ENCODE measurements at places on chromosomes 13 and 19.

GRCh38 chr19:35738887-35739229 is 3.4 kb downstream of the IGFLR1 start:
- DNase-seq, result no peak

- no peak for DNase-seq
Measured at GRCh38 chr13:70520275-70521036, 412.2 kb upstream of the KLHL1 start.

DNA sequence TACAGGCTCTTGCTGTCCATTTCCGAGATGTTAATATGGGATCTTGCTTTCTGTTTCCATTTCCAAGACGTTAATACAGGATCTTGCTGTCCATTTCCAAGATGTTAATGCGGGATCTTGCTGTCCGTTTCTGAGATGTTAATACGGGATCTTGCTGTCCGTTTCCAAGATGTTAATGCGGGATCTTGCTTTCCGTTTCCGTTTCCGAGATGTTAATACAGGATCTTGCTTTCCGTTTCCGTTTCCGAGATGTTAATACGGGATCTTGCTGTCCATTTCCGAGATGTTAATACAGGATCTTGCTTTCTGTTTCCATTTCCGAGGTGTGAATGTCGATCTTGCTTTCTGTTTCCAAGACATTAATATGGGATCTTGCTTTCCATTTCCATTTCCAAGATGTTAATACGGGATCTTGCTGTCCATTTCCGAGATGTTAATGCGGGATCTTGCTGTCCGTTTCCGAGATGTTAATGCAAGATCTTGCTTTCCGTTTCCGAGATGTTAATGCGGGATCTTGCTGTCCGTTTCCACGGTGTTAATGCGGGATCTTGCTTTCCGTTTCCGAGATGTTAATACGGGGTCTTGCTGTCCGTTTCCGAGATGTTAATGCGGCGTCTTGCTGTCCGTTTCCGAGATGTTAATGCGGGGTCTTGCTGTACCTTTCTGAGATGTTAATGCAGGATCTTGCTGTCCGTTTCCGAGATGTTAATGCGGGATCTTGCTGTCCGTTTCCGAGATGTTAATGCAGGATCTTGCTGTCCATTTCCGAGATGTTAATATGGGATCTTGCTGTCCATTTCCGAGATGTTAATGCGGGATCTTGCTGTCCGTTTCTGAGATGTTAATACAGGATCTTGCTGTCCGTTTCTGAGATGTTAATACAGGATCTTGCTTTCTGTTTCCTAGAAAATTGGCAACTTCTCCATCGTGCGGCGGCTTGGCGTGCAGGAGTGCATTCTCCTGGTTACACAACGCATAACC is 38.3 kb downstream of the PEX11G start:
- DNase-seq, result no peak

DNA sequence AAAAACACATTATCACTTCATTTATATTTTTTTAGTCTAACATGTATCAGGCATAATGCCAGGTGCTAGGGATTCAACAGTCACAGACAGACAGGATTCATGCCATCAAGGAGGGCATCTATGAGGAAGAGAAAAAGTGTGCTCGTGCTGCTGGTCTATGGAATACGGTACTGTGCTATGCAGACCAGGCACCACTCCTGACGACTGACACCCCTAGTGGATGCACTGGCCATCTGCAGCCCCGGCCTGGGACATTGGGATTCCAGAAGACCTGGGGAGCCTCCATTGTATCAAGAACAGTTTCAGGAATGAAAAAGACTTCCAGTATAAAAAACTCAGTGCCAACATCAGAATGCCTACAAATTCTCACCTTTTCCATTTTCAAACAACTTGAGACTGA is 94.0 kb downstream of the KLF12 start:
- no peak for DNase-seq

DNA sequence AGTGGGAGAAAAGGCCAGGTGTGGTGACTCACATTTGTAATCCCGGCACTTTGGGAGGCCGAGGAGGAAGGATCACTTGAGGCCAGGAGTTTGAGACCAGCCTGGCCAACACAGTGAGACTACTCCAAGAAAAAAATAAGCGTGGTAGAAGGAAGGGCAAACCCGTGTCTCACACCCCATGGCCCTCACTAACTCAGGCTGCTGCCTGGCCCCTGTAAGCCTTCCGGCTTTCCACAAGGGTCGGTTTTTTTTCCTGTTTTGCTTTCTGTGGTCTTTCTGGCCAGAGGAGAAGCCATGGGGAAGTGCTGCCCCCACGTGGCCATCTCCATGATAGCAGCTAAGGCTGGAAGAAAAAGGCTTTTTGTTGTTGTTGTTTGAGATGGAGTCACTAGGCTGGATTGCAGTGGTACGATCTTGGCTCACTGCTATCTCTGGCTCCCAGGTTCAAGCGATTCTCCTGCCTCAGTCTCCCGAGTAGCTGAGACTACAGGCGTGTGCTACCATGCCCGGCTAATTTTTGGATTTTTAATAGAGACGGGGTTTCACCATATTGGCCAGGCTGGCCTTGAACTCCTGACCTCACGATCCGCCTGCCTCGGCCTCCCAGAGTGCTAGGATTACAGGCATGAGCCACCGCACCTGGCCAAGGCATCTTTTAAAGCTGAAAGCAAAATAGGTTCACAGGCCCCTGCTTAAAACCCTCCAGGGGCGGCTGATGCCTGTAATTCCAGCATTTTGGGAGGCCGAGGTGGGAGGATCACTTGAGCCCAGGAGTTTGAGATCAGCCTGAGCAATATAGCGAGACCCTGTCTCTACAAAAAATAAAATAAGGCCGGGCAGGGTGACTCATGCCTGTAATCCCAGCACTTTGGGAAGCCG is 7.5 kb upstream of the ARHGEF18 start:
- DNase-seq, result no peak

DNA sequence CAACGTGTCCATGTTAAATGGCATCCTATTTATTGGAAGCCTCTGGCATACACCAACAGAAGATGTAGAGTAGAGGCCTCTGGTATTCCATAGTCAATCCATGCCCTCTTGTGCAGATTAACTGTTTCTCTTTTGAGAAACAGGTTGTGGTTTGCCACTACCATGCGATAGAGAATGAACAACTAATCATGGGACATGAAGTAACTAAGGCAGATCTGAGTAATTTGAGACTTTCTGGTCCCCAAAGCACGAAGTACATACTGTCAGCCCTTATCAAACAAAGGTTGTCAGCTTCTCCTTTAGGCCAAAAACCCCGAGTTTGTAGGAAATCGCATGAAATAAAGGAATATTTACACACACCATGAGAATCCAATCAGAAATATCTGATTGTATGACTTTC is 3.6 kb downstream of the ZNF121 start:
- DNase-seq, result no peak

- no peak for DNase-seq
Measured at GRCh38 chr19:29858000-29858596, 46.3 kb downstream of the CCNE1 start.

DNA sequence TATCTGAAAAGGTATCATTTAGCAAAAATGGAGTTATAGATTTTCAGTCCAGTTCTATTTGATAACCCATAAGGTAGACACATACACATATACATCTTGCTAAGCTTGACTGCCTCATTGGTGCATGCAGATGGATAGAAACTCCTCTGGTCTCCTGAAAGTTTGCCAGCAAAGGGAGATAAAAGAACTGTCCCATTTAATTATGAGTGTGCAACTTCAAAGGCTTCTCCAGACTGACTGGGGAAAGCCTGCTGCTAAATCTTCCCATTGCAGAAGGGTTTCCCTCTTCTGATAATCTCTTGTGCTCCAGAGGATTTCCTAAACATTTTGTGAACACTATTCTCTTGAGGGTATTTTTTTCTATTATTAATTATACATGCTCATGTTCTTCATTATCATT is 131.9 kb downstream of the ITGBL1 start:
- no peak for DNase-seq

- no peak for DNase-seq
Measured at GRCh38 chr19:4707956-4708650, 15.5 kb downstream of the DPP9 start.

- DNase-seq, result no peak
Measured at GRCh38 chr19:51098365-51099046, 9.7 kb downstream of the CTU1 start.

- no peak for DNase-seq
Measured at GRCh38 chr19:35813043-35813890, 622 bp upstream of the PRODH2 start.

- no peak for DNase-seq
Measured at GRCh38 chr19:39372047-39372802, 18.7 kb downstream of the PAF1 start.

DNA sequence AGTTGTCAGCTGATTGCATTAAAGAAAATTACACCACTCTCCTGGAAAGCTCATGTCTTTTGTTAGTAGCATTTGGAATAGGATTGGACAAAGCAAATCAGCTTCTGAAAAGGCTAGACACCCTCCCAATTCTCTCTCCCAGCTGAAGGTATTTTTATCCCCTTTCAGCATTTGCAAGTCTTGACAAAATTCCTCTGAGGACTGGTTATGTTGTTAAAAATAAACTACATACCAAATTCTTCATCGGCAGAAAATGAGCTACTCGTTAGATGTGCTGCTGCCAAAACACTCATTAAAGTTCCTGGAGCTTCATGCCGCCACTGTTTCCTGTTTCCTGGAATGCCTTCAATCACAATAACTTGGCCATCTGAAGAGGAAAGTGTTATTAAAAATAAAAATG is 37.1 kb downstream of the UTP14C start:
- no peak for DNase-seq

- no peak for DNase-seq
Measured at GRCh38 chr19:4749870-4750590, 26.4 kb upstream of the DPP9 start.

DNA sequence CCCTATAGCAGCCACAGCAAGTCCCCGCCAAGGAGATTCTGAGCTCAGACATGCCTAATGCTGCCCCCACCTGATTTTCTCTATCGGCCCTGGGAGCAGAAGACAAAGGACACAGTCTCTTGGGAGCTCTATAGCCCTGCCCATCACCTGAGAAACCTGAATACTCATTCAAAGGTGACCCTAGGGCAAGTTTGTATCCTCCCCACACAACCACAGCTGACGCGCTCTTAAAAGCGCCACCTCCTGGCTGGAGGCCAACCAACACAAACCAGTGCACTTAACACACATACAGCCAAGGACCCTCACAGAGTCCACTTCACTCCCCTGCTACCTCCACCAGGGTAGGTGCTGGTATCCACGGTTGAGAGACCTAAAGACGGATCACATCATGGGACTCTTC is 8.8 kb upstream of the IGFL4 start:
- no peak for DNase-seq

Data from esophagus squamous epithelium (tissue), 5 donors.